ENCODE measurements at places on chromosomes 11 and 22.

GRCh38 chr11:45881708-45882368, 3.6 kb upstream of the MAPK8IP1 start:
- DNase-seq: no peak

DNA sequence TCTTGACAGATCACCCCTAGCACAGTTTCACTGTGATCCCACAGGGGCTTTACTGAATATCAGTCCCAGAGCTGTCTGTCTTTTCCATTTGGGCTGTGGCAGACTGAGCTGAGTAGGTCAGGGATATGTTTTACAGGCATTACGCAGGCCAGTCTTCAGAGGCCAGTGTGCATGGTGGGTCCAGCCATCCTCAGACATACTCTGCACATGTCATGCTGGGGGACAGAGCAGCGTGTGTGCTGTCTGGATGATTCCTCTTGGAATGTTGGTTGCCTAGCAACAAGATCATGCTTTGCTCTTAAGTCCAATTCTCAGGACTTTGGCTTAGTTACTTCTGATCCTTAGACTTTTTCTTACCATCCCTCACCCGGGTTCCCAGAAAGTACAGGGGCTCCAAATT, 736.5 kb downstream of the DLG2 start:
- DNase-seq: no peak

DNA sequence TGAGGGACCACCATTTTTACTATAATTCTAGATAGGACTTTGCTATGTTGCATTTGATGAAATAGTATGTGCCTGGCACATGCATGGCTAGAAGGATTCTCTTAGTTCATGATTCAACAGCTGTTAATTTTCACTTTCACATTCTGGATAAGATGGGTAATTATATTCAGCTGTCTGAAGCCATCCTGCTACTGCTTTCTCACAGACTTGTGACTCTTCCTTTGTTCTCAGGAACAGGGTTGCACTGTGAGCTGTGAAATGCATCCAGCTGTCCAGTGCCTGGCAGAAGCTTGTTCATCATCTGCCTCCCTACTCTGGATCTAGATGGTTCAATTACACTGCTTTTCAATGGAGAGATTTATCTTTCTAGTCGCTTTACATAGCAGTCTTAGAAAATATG, 610.1 kb upstream of the ANO5 start:
- no peak for DNase-seq

GRCh38 chr11:71908218-71908617, 20.2 kb downstream of the XNDC1N start:
- no peak for DNase-seq

DNA sequence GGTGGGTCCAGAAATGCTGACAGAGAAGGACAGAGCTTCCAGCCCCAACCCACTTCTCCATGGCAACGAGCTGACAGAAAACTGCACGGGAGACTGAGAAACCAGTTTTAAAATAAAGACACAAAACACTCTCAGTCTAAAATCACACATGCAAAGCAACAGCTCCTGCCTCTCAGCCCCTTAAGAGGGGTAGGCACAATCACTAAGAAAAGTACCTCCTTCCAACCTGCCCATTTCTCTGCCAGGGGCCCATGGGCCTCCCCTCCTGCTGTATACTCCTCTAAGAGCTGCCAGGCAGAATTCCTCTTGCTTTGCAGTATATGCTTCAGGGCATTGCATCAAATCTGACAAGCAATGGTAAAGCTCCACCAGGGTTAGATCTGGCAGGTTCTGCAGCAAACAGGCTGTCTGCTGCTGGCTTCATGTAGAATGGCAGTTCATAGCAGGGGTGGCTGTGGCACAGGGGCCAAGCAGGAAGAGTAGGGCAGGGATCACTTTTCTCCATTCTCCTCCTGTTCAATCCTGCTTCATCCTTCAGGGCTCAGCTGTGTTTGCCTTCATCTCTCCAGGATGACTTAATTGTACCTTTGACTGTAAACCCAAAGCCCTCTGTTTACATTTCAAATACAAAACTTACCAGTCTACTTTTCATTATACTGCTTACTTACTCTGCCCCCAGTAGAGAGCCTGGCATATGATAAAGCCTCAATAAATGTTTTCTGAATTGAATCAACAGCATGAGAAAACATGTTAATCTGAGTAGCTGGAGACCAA, 77.7 kb downstream of the KCNC1 start:
- no peak for DNase-seq

DNA sequence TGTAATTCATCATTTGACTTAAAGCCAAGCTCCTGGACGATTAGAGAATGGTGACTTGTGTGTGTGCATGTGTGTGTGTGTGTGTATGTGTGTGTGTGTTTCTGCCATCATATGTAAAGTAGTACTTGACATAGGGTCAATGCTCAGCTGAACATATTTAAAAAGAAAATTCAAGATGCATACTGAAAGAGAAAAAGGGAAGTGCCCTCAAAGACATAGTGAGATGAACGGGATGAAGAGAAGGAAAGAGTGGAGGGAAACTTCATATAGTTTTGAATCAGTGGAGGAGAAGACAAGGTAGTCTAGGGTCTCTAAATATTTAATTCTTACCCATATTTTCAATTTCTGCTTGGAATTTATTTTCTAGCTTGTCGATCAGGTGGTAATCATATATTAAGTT, 4.0 kb downstream of the TCN1 start:
- no peak for DNase-seq

DNA sequence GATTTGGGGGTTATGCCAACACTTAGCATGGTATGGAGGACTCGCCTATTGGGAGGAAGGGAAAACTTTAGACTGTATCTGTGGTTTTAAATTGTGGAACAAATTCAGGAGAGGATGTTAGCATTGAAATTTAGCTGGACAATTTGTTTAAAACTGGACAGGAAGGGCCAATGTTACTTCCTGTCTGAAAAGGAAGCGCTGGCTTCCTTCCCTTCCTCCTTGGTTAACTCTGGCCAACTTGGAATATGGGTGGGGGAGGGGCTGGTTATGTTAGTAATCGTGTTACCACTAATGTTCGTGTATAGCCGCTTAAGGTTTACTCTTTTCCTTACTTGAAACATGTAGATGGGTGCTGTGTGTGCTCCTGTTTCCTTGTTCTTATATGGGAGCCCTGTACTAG, 13.9 kb downstream of the CTNND1 start:
- DNase-seq: no peak

DNA sequence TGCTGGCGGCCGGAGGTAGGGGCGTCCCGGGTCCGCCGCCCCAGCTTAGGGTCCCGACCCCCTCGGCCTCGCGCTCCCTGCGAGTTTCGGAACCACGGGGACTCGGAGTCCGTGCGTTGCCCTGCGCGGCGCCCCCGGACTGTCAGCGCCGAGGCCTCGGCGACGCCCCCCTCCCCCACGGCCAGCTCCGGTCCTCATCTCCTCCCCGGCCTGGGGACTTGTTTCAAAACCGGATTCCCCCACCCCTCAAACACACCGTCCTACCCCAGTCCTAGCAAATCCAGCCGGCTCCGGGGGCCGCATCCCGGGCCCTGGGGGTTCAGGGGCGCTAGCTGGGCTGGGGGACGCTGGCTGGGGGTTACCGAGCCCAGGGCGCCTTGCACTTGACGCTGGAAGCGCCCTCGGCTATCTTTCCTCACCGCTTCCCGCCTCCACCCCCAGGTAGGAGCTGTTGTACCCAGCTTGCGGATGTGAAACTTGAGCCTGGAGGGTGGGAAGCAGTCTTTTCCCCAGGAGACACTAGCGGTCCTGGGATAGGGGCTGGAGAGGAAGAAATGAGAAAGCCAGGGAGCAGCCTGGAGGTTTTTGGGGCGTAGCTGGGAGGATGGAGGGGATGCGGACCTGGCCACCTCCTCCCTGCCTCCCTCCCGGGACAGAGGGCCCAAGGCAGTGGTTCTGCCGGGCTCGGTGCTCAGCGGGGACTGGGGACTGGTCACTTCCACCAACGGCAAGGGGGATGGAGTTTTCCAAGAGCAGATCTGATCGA, 550 bp downstream of the FBLN1 start:
- no peak for DNase-seq

GRCh38 chr22:44587737-44588310, 89.8 kb upstream of the RTL6 start:
- no peak for DNase-seq

DNA sequence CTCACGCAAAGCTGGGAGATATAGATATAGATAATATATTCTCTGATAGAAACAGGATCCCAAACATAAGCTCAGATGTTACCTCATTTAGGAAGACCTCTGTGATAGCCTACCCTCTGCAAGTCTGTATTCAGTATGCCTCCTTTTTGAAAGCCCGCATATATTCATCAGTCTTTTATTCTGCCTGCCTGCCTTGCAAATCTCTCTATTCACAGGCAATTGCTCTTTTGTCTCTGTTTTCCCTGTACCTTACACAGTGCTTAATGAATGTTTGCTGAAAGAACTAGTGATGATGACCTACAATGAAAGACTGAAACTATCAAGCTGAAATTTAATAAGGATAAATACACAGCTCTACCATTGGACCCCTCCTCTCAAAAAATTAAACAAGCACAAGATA, 18.4 kb downstream of the DEUP1 start:
- no peak for DNase-seq

DNA sequence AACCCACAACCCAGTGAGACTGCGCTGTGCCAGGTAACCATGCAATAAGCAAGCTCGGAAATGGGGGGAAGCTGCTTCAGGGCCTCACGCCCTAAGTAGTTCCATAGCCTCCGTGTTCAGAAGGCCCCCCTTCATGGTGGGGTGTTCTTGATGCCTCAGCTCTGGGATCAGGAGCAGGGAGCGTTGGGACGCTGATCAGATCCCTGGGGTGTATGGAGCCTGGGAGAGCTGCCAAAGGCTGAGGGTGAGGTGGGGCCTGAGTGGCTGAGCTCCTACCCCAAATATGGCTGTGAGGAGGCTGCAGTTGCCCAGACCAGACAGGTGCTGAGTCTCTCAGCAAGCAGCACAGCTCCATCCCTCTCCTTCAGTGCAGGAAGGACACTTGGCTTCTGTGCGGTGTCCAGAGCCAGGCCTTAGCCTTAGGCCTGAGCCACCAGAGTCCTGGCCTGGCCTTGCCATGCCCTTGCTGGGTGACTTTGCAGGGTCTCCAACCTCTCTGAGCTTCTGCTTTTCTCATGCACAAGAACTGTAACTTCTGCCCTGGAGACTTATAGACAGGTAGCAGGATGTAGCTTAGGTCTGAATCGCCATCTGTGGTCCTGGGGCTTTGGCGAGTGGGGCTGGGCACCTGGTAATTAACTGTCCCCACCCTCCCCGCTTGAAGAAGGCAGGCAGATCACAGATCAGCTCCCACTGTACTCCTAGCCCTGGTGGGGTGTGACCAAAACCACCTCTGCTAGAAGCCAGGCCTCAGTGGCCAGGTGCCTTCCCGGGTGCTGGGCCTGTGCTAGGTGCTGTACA, 5.3 kb downstream of the MMP11 start:
- no peak for DNase-seq

DNA sequence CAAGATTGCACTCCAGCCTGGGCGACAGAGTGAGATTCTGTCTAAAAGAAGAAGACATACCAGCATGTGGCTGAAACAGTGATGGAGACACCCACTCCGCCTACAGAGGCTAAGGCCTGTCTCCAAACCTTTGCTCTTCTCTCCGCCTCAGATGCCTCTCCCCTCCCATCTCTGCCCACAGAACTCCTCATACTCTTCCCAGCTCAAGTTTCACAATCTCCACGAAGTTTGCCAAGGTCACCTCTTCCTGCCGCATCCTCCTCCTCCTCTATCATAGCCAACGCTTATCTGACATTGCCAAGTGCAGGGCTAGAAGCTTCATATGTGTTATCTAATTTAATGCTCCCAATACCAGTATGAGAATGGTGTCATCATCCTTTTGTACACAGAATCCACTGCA, 25.9 kb upstream of the FBLN1 start:
- no peak for DNase-seq

- no peak for DNase-seq
These were observed 83.6 kb upstream of the PPARA start for GRCh38 chr22:46066691-46067090.

DNA sequence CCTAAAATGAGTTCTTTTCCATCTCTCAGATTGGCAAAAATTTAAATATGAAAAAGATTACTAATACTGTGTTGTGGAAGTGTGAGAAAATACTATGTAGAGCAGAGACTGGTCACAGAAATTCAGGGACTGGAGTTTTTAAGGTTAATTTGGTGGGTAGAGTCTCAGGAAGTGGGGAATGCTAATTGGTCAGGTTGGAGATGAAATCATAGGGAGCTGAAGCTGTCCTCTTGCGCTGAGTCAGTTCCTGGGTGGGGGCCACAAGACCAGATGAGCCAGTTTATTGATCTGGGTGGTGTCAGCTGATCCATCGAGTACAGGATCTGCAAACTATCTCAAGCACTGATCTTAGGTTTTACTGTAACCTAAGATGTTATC, 29.4 kb upstream of the TMEM86A start:
- no peak for DNase-seq

DNA sequence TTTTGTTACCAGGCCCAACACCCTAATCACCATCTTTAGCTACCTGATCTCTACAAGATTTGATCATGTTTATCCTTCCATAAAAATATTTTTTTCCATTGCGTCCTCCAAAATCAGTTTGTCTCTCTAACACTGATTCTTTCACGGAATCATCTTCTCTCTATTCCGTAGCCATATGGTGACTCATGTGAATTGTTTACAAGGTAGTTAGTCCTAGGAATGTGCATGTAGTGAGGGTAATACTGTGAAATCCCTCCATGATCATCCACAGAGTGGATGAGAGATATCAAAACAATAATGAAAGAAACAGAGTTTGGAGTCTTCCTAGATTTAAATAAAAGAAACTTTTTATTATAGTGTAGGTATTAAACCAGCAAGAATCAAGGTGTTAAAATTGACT, 230.2 kb downstream of the METTL15 start:
- no peak for DNase-seq

DNA sequence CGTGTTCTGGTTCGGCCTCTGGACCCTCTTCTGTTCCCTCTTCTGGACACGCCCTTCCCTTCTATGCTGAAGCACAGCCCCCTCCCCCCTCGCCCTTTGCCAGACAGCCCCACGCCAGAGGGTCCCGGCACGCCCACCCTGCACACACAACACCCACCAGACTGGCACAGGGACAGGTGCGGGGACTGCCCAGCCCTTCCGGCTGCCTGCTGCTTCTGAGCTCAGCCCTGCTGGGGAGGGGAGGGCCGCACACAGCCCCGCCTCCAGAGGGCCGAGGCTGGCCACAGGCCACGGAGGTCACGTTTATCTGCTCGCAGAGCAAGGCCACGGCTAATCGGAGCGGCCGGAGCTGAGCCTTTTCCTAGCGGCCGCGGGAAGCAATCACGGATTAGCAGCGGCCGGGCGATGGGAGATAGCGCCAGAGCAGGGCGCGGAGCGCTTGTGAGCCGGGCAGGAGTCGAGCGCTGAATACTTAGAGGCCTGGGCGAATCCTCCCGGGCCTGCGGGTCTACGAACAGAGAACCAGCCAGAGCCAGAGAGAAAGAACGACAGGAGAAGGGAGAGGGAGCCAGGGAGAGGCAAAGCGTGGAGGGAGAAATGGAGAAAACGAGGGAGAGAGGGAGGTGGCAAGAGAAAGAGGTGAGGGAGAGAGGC, 21.5 kb downstream of the OTUB1 start:
- DNase-seq: no peak

DNA sequence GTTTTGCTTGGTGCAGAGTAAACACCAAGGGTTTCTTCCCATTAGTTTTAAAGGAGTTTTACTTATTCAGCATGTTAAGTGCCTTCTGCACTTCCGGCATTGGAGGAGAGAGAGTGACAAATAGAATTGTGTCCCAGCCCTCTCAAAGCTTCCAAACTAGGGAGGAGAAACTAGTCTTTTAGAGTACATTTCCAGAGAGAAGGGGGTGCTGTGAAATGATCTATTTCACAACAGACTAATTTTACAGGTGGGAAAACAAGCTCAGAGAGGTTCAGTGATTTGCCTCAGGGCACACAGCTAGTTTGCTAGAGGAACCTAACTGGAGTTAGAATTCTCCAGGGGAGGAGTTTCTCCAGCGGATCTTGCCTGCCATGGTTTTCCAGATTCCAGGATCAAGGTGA, 12.6 kb downstream of the MPST start:
- no peak for DNase-seq

Data from hematopoietic multipotent progenitor cell treated with erythropoietin and hydrocortisone succinate and interleukin-3 and kit ligand, for 17 days (in vitro differentiated cells).